ENCODE measurements at places on chromosomes 4 and X.

GRCh38 chr4:69702201-69702600 lies 49.2 kb upstream of the UGT2A1 start:
- no peak for DNase-seq
- H3K27ac ChIP-seq, result no peak overlapping the region
- H3K36me3 ChIP-seq, result no peaks in the 10 kb centered on the region
- H3K4me3 ChIP-seq, result no peak overlapping the region
- no peaks in the 10 kb centered on the region for H3K4me1 ChIP-seq

- H3K27ac ChIP-seq, result no peak overlapping the region
- no peaks in the 10 kb centered on the region for H3K27me3 ChIP-seq
- no peaks in the 10 kb centered on the region for H3K4me1 ChIP-seq
- peaks cover 10% of the 10 kb centered on the region for H3K36me3 ChIP-seq
- H3K4me3 ChIP-seq, result no peak overlapping the region
- no peak for DNase-seq
Observed at GRCh38 chr4:24806206-24806990, 11.0 kb downstream of the SOD3 start.

DNA sequence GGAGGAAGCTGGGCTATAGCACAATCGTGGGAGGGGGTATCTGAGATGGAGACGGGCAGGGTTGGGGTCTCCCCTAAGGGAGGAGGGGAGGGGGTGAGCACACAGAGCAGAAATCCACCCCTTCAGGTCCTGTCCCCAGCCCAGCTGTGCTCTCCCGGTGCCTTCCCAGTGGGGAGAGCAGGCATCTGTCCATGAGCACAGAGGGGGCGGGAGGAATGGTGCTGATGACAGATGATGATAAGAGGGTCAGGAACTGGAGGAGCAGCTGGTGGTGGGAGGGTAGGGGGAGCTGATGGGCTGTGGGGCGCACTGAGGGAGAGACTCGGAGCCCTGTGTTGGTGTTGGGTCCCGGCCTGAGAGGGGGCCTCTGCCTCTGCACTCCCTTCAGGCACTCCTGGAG lies 8.6 kb downstream of the ATP2B3 start:
- no peaks in the 10 kb centered on the region for H3K36me3 ChIP-seq
- H3K27me3 ChIP-seq, result peaks cover 12% of the 10 kb centered on the region
- no peaks in the 10 kb centered on the region for H3K4me1 ChIP-seq
- no peak overlapping the region for H3K4me3 ChIP-seq
- H3K27ac ChIP-seq, result no peak overlapping the region
- DNase-seq, result no peak

DNA sequence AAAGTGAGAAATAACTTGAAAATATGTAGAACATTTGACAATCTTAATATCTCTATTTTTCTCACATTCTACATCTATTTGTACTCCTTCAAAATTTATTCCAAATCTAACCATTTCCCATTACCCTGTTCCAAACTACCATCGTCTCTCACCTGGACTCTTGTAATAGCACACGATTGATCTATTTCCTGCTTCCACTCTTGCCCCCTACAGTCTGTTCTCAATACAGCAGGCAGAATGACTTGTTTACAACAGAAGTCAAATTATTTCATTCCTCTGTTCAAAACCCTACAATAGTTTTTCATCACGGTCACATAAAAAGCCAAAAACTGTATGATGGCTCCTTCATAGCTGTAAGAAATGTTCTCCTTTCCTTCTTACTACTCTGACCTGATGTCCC lies 21.1 kb upstream of the LUZP4 start:
- H3K4me1 ChIP-seq, result no peaks in the 10 kb centered on the region
- no peak overlapping the region for H3K27ac ChIP-seq
- no peaks in the 10 kb centered on the region for H3K27me3 ChIP-seq
- no peaks in the 10 kb centered on the region for H3K36me3 ChIP-seq
- H3K4me3 ChIP-seq, result no peak overlapping the region

DNA sequence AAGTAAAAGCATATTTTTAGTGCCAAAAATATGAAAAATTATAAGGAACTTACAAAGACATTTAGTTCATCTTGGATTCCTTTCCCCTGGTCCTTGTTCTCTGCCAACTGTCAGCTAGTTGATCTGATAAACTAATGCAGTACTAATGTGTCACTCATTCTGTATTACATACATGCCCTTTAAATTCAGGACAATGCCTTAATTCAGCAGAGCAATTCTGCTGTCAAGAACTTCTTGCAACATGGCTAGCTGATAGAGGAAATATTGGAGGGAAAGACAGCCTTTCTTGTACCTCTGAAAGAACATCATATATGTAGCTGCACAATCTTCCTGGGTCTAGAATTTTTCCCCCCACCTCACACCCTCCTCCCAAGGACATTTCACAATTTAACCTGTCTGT lies 480.1 kb downstream of the RPA4 start:
- H3K4me3 ChIP-seq, result no peak overlapping the region
- no peaks in the 10 kb centered on the region for H3K4me1 ChIP-seq
- no peaks in the 10 kb centered on the region for H3K36me3 ChIP-seq
- H3K27me3 ChIP-seq, result no peaks in the 10 kb centered on the region

- no peaks in the 10 kb centered on the region for H3K4me1 ChIP-seq
- no peaks in the 10 kb centered on the region for H3K27me3 ChIP-seq
- DNase-seq, result no peak
- no peak overlapping the region for H3K4me3 ChIP-seq
- H3K36me3 ChIP-seq, result no peaks in the 10 kb centered on the region
Observed at GRCh38 chrX:142296421-142296820, 91.3 kb upstream of the MAGEC2 start.

- H3K27me3 ChIP-seq, result no peaks in the 10 kb centered on the region
- no peak for DNase-seq
- H3K4me3 ChIP-seq, result no peak overlapping the region
- no peaks in the 10 kb centered on the region for H3K4me1 ChIP-seq
- no peak overlapping the region for H3K27ac ChIP-seq
- H3K36me3 ChIP-seq, result no peaks in the 10 kb centered on the region
Observed at GRCh38 chr4:19230906-19231545, 1020.7 kb upstream of the SLIT2 start.

GRCh38 chr4:139973616-139974015 lies 180.4 kb downstream of the MAML3 start:
- no peaks in the 10 kb centered on the region for H3K27me3 ChIP-seq
- H3K4me1 ChIP-seq, result peaks cover 72% of the 10 kb centered on the region
- DNase-seq, result no peak
- H3K4me3 ChIP-seq, result no peak overlapping the region
- no peaks in the 10 kb centered on the region for H3K36me3 ChIP-seq

- H3K36me3 ChIP-seq, result peaks cover 63% of the 10 kb centered on the region
- no peak overlapping the region for H3K4me3 ChIP-seq
- no peak overlapping the region for H3K27ac ChIP-seq
- peaks cover 15% of the 10 kb centered on the region for H3K4me1 ChIP-seq
- no peaks in the 10 kb centered on the region for H3K27me3 ChIP-seq
Observed at GRCh38 chr4:77047037-77047436, 28.8 kb downstream of the CCNI start.

DNA sequence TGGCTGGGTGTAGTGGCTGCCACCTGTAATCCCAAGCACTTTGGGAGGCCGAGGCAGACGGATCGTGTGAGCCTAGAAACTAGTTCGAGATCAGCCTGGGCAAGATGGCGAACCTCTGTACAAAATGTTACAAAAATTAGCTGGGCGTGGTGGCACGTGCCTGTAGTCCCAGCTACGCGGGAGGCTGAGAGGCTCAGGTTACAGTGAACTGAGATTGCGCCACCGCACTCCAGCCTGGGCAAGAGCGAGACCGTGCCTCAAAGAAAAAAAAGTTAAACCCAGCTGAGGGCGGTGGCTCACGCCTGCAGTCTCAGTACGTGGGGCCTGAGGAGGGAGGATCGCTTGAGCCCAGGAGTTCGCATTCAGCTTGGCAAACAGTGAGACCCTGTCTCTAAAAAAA lies 1.1 kb downstream of the TKTL1 start:
- no peak overlapping the region for H3K27ac ChIP-seq
- H3K4me1 ChIP-seq, result no peaks in the 10 kb centered on the region
- H3K4me3 ChIP-seq, result no peak overlapping the region
- H3K36me3 ChIP-seq, result no peaks in the 10 kb centered on the region

GRCh38 chrX:153065389-153065788 lies 6.9 kb upstream of the PNMA6A start:
- no peak overlapping the region for H3K27ac ChIP-seq
- H3K27me3 ChIP-seq, result no peaks in the 10 kb centered on the region
- no peaks in the 10 kb centered on the region for H3K4me1 ChIP-seq
- DNase-seq, result no peak
- H3K4me3 ChIP-seq, result no peak overlapping the region

DNA sequence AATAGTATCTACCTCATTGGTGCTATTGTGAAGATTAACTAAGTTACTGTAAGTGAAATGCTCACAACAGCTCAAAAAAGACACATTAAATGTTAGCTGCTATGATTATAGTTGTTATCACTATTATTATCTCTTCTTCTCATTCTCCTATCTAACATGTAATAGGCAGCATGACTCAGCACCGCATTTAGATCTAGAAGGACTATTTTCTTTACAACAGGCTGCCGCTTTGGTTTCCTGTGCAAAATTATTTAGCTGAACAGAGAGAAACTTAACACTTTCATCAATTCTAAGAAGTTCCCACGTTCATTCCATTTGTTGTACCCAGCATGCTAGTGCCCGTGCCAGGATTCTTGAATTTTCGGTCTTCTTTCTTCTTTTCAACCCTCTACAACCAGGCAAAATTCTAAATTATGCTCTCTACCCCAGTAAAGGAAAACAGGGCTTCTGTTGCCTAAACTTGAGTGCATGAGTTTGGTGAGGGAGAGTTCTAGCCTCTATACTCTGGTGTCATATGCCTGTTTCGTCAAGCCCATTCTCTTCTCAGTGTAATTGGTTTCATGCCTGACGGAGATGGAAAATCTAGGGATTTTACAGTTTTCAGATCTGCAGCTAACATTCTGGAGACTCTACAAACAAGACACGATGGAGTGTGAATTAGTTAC lies 378.9 kb downstream of the PPP1R2C start:
- H3K27me3 ChIP-seq, result no peaks in the 10 kb centered on the region
- no peaks in the 10 kb centered on the region for H3K4me1 ChIP-seq
- DNase-seq, result no peak
- no peak overlapping the region for H3K27ac ChIP-seq

- H3K27me3 ChIP-seq, result no peaks in the 10 kb centered on the region
- DNase-seq, result no peak
- H3K4me3 ChIP-seq, result no peak overlapping the region
- H3K27ac ChIP-seq, result no peak overlapping the region
- H3K36me3 ChIP-seq, result peaks cover 21% of the 10 kb centered on the region
- H3K4me1 ChIP-seq, result peaks cover 11% of the 10 kb centered on the region
Observed at GRCh38 chrX:153782313-153782712, 1.5 kb downstream of the SRPK3 start.

- no peak for DNase-seq
- H3K4me3 ChIP-seq, result no peak overlapping the region
- no peaks in the 10 kb centered on the region for H3K36me3 ChIP-seq
- no peaks in the 10 kb centered on the region for H3K27me3 ChIP-seq
- H3K27ac ChIP-seq, result no peak overlapping the region
Observed at GRCh38 chr4:5118091-5118786, 67.0 kb downstream of the STK32B start.

DNA sequence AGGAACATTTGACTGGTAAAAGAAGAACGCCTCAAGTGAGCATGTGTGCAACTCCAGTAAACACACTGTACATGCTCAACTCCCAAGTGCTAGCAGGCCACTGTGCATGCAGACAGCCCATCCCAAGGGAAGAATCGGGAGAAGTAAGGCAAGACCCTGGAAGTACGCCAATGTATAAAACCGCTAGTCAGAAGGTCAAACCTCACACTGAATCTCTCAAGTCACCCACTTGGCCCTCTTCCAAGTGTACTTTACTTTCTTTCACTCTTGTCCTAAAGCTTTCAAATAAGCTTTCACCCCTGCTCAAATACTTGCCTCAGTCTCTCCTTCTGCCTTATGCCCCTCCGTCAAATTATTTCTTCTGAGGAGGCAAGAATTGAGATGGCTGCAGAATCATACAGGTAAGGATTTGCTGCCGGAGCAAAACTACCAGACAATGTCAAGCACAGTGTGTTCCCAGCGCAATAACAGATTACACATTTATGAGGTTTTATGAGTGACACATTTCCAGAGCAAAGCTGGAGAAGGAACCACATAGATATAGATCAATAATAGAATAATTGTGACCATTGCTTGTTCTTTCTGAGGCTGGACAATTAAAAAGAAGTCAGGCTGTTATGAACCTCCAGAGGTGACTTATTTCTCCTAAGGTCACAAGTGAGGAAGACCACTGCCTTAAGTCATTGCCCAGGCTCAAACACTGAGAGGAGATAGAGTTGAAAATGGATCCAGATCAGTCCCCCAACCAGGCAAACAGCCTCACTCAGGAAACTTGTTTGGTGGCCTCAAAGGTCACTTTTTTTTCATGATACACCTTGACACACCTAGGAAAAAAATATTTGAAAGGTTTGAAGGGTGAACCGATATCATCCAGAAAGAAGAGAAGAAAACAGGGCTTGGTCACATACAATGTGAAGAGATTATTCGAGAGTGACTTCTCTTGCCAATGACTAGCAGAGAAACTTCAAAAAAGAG lies 26.3 kb downstream of the CXCL1 start:
- peaks cover 23% of the 10 kb centered on the region for H3K4me1 ChIP-seq
- no peaks in the 10 kb centered on the region for H3K27me3 ChIP-seq
- no peak overlapping the region for H3K27ac ChIP-seq
- no peak for DNase-seq

DNA sequence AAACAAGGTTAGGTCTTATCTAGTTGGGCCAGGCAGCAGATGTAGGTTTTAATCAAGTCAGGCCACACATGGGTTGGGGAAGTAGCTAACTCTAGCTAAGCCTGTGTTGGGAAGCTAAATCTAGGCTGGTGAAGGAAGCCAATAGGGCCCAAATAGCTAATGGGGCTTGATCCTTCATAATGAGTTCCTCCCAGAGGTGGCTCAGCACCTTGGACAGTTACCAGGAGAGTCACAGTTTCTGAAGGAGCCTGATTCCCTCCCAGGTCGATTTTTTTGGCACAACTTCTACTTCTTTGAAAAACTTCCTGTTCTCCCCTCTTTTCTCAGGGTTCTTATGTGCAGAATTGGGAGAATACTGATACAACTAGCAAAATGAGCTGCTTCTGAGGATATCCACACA lies 242.5 kb upstream of the PRPS2 start:
- no peak overlapping the region for H3K27ac ChIP-seq
- no peak overlapping the region for H3K4me3 ChIP-seq
- DNase-seq, result no peak
- no peaks in the 10 kb centered on the region for H3K36me3 ChIP-seq
- H3K4me1 ChIP-seq, result no peaks in the 10 kb centered on the region
- H3K27me3 ChIP-seq, result no peaks in the 10 kb centered on the region

DNA sequence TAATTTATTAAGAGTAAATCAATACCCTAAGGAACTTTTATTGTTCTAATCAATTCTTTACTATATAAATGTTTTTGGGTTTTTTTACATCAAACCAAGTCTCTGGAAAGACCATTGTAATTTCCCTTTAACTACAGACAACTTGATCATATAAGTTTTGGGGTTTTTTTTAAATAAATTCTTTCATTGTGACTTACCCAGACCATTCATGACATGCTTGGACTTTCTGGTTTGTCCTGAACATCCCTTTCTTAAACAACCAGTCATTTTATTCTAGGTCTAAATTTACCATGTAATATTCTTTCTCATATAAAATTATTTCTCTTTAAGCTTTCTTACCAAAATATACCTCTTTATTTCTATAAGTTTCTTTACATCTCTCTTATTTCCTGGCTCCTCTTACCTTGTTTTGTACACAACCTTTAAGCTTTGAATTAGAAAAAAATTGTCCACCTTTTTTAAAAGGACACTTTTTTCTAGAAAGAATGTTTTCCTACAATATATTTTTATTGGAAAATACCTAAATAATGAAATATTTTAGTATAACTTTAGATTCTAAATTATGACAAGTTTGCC lies 8.4 kb downstream of the CNGA1 start:
- no peaks in the 10 kb centered on the region for H3K36me3 ChIP-seq
- DNase-seq, result no peak
- no peak overlapping the region for H3K4me3 ChIP-seq
- no peaks in the 10 kb centered on the region for H3K27me3 ChIP-seq
